ENCODE measurements at places on chromosomes 6 and 20. TPM values are rescaled to one million over a fixed set of nuclear protein-coding genes. Genes with fewer than 3 reads are reported as not detected.

The CCHCR1 gene
- 21.3 TPM for polyA plus RNA-seq

The POFUT1 gene
- 16.5 TPM for polyA plus RNA-seq

The TBX18 gene
- polyA plus RNA-seq: 11.0 TPM

The PAX1 gene
- not detected for polyA plus RNA-seq

The PIGT gene
- polyA plus RNA-seq: 69.0 TPM
